ENCODE measurements at places on chromosomes 5 and 9.

DNA sequence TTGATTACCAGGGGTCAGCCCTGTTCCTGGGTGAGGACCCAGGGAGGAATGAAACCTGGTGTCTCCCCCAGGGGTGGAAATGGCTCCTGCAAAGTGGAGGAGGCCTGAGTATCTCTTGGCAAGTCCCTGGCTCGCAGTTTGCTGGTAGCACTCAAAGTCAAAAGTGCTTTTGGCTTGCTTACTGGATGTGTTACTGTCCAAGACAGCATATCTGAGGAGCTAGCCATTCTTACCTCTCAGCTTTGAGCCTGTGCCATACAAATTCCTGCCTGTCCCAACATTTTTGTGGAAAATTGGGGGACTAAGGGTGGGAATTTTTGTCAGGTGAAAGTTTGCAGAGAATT, 9.9 kb downstream of the ZNF618 start:
- no peak for DNase-seq

- no peak for DNase-seq
Measured at GRCh38 chr9:23830929-23831730, 5.1 kb upstream of the ELAVL2 start.

- DNase-seq = no peak
Measured at GRCh38 chr5:129271308-129271707, 176.8 kb downstream of the ISOC1 start.

GRCh38 chr9:18061856-18062255, 412.1 kb upstream of the ADAMTSL1 start:
- no peak for DNase-seq

DNA sequence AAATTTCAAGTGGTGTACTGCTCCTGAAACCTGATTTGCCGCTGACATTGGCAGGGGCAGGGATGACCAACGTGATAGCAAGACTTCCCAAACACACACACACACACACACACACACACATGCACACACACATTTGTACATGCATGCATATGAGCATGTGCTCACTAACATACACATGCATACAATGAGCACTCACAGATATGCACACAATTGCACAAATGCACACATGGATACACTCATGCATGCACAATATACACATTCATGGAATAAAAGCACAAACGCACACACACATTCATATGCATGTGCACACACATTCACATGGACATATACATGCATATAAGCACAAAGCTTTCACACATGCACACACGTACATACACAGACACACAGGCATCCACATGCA, 181.2 kb upstream of the ZNF618 start:
- DNase-seq = no peak

DNA sequence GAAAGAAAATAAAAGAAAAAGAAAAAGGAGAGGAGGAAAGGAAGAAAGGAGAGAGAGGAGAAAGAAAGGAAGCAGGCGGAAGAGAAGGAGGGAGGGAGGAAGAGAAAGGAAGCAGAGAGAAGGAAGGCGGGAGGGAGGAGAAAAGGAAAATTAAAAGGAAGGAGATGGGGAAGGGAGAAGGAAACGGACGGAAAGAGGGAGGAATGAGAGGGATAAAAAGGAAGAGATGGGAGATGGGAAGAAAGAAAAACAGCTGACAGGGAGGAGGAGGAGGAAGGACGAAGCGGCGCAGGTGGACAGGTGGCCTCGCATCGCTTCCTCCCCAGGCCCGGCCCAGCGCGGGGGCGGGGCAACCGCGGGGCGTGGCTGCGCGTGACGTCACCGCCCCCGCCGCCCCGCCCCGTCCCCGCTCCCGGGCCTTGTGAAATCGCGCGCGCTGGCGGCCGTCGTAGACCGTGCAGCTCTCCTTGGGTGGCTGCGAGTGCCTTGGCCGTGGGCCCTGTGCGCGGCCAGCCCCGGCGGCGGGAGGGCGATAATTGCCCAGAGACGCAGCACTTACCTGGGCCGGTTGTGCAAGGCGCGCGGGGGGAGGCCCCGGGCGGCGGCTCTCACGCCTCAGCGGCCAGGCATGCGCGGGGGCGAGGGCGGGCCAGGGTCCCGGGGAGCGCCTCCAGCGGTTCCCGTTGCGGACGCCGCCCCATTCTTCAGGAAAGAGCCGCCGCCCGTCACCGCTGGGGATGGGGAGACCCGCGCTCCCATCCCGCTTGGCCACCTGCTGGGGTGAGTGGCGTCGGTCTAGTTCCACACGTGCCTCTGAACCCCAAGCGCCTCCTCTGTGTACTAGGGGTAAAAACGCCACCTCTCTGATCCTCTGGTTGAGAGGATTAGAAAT, 49.6 kb upstream of the FOXE1 start:
- peak; percentile 83 for DNase-seq

GRCh38 chr5:73160239-73160671, 12.7 kb upstream of the TMEM174 start:
- peak; percentile 37 for DNase-seq

- no peak for DNase-seq
Measured at GRCh38 chr5:78797936-78798672, 149.5 kb upstream of the LHFPL2 start.

DNA sequence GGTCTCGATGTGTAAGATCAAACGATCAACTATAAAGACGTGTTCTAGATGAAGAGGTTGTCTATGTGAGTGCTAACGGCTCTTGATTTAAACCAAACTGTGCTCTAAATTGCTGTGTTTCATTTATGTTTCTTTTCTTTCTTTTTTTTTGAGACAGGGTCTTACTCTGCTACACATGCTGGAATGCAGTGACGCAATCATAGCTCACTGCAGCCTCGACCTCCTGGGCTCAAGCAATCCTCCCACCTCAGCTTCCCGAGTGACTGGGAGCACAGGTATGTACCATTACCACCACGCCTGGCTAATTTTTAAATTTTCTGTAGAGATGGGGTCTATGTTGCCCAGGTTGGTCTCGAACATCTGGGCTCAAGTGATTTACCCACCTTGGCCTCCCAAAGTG, 24.0 kb upstream of the RNF130 start:
- DNase-seq = no peak

DNA sequence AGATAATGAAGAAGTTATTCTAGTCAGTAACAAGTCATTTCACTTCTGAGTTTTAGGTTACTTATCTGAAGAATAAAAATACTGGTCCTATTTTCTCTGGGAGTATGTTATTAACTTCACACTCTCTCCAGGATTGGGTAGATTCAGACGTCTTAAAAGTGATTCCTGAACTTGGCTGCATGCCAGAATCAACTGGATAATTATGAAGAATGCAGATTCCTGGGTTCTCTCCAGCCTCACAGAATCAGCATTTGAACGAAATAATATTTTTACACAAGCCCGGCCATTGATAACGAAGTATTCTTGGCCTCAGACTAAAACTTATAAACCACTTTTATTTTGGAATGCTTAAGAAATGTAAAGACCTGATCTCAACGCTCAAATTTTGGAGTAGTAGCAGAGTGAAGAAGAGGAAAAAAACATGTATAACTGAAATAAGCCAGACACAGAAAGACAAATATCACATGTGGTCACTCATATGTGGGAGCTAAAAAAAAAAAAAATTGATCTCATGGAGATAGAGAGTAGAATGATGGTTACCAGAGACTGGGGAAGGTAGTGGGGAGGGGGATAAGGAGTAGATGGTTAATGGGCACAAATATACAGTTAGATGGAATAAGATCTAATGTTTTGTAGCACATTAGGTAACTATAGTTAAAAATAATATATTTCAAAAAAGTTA, 507.3 kb downstream of the ISL1 start:
- no peak for DNase-seq

GRCh38 chr5:19241690-19242089, 746.3 kb downstream of the CDH18 start:
- DNase-seq = no peak

GRCh38 chr9:135344523-135344901, 135.1 kb upstream of the PPP1R26 start:
- DNase-seq = no peak

- DNase-seq = no peak
Measured at GRCh38 chr9:127694890-127695720, 11.7 kb upstream of the CFAP157 start.

GRCh38 chr5:61881821-61882487, 424.1 kb upstream of the KIF2A start:
- DNase-seq = no peak

DNA sequence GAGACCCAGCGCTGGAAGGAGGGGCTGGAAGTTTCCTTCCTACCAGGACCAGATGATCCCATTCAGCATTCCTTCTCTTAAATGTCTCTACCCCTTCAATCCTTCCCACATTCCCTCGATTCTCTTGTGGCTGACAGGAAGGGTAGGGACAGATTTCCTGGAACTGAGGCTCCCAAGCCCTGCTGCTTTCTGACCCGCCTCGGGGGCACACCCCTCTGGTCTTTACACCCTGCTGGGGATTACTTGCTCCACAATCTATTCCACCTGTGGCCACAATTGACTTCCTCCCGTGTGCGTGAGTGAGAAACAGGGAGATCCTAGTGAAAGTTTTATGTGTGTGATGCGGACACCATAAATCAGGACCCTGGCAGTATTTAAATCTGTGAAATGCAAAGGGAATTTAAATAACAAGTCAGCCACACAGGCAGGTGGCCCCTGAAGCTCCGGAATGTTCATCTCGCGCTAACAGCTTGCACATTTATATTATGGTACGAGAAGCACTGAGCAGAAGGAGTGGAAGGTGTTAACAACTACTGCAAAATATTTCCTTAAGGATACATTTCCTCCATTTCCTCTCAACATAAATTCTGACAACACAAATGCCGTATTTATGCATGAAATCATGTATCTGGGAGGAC, 237.5 kb downstream of the SLIT3 start:
- no peak for DNase-seq

DNA sequence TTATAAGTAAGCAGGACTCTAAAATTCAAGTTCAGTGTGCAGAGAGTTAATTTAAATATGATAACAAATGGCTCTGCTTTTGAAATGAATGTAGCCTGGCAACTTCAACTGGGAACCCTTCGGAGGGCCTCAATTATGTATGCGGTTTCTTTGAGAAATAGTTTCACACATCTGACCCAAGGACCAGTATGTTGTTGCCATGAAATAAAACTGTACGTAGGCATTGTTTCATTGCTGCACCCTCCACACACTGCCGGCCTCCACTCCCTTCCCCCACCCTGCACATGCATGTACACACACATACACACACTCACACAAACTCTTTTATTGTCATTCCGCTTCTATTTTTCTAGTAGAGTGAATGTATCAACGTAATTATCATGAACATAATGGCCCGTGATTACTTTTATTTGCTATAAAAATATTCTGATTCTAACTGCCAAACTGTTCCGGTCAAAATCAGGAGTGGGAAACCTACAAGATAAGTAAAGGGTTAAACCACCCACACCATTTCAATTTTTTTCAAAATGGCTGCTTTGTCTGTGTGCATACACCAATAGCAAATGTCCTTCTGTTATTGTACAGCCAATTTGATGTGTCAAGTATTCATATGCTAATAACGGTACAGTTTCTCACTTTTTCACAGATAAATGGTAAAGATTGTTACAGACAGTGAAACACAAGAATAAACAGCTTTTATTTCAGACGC, 215.5 kb upstream of the TMEM161B start:
- DNase-seq = no peak

DNA sequence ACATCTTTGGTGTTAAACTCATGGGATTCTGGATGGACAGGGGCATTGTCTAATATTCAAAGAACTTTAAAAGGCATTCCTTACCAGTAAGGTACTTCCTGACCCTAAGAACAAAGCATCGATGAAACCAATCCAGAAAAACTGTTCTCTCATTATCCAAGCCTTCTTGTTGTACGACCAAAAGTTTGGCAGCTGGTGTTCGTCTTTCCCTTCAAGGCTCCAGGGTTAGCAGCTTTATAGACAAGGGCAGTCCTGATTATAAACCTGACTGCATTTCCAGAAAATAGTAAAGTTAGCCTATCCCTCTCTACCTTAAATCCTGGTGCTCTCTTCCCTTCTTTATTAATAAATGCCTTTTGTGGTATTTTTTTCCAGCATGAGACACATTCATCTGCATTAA, 149.4 kb upstream of the MRPS30 start:
- no peak for DNase-seq

- DNase-seq = no peak
Measured at GRCh38 chr9:21728781-21729180, 73.7 kb upstream of the MTAP start.

DNA sequence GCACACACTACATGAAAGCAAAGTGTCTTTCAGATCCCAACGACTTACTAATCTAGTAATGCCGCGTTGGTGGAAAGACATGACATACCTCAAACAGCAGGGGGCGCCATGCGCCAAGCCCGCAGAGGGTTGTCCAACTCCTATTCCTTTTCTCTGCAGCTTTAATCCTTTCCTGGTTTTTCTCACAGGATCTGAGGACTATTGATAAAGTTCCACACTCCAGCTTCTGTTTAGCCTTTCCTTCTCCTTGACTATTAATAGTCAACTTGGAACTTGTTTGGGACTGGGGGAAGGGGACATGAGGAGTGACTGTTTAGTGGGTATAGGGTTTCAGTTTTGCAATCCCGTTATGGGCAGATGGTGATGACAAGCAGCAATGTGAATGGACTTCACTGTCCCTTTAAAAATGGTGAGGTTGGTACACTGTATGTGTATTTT, 62.9 kb downstream of the OTULIN start:
- peak; percentile 74 for DNase-seq

DNA sequence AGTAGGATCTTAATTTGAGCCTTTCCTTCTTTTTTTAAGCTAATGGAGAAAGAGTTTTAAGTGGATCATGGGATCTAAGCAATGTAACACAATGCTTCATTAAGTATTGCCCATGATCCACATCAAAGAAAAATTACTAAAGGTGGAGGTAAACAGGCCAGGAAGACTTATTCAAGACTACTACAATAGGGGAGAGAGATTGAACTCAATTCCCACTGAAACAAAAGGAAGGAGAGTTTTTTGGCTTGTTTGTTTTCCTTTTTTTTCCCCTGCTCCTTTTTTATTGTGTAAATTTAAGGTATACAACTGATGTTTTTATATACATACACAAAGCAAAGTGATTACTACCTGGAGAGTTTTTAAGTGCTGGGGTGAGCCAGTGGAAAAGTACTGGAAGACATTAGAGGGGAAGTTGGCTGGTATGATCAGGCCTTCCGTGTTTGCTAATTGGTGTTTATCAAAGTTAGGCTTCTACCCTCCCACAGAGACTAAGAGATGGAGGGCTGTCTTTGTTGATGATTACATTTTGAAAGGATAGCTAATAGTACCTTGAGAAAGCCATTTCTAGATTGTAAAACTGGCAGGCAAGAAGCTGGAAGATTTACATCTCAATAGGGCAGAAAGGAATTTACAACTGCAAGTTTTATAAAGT, 262.7 kb downstream of the CHSY3 start:
- DNase-seq = no peak

GRCh38 chr5:74943905-74944304, 77.7 kb upstream of the FAM169A start:
- DNase-seq = no peak

DNA sequence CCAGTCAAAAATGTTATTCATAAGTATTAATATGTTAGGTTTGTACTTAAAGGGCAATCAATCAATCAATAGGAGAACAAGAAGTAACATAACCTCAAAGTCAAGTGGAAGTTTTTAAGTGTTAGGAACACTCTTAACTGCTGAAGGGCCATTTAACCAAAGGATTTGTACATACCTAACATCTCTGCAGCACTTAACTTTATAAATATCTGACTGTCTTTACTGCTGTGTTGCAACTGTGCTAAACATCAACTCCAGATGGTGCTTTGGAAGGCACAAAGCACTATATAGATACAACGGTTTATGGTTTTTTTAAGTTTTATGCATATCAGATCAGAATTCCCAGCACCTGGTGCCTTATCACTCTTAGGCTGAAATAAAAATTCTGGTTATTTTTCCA, 604.9 kb upstream of the PTGER4 start:
- DNase-seq = no peak
